ENCODE measurements at places on chromosomes 1 and 21.

- no peak for DNase-seq
Measured at GRCh38 chr1:20493309-20493708, 7.3 kb upstream of the CAMK2N1 start.

DNA sequence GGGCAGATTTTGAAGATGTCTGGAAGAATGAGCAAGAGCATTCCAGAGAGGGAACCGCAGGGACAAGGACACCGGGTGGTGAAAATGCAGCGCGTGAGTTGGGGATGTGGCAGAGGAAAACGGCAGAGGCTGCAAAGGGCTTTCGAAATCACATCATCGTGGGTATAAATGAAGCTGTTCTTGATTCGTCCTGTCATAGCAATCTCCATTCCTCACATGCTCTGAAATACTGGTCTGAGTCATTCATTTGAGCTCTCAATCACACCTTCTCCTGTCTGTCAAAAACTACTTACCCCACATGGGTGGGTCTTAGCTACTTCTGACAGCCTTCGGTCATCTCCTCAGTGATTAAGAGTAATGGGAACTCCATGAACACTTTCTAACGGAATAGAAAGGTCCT is 81.5 kb downstream of the ERG start:
- no peak for DNase-seq

DNA sequence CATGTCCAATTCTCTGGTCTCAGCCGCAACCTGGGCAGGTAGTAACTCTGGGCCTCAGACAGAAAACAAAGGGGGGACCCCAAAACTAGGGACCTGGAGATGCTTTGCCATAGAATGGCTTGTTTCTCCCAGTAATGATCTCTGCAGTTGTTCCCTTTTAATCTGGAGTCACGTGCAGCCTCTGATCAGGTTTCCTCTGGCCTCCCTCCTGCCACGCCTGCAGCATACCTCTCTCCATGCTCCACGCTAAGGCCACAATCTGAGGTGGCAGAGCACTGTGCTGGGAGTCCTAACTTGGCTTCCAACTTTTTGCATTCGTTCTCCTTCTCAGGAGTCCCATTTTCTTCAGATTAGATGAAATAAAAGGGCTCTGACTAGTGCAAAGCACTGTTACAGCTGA is 1.9 kb downstream of the PABPC4 start:
- DNase-seq = no peak

- no peak for DNase-seq
Measured at GRCh38 chr1:178606839-178607238, 93.9 kb downstream of the TEX35 start.

DNA sequence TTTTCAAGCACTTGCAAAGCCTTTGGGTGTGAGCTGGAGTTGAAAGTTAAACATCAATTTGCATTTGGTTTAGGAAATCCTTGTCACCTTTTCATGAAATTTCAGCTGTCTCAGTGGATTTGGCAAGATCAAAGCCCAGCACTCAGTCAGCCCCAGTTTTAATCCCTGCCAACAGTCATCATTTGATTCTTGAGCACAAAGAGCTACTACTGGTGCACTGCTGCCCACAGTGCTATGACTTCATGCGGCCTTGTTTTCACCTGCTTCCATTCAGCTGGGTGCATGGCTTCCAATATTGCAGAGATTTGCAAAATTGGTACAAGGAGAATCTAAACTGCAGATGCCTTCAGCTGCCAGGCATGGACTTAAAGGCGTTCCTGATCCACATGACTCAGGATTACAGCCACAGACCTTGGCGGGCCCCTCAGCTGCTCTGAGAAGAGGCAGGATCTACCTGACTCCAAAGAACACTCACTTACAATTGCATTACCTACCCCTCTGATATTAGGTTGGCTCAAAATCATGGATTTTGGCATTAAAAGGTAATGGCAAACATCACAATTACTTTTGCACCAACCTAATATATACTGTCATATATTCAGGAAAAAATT is 259.1 kb downstream of the DSCAM start:
- DNase-seq = no peak

DNA sequence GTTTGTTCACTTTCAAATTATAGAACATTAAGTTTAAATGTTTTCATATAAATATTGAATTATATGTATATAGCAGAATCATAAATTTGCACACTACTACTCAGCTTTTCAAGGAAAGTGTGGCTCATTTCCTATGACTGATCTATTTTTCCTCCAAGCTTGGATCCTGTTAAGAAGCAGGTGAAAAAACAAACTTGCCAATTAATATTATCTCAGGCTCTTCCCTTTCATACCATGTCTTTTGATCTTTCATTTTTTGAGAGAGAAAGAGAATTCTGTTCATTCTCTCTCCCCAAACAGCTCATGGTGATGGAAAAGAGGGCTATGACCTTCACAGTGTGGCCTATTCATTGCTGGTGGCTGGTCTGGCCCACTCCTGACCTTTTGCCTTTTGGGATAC is 43.7 kb downstream of the SEC16B start:
- DNase-seq = no peak
